ENCODE measurements at places on chromosomes 11 and 22.

- DNase-seq, result no peak
Measured at GRCh38 chr22:36628571-36629065, 74.9 kb downstream of the CACNG2 start.

GRCh38 chr11:61446211-61446651, 16.3 kb downstream of the SDHAF2 start:
- DNase-seq, result peak; percentile 6

GRCh38 chr22:26002456-26002855, 166.8 kb upstream of the SEZ6L start:
- no peak for DNase-seq

DNA sequence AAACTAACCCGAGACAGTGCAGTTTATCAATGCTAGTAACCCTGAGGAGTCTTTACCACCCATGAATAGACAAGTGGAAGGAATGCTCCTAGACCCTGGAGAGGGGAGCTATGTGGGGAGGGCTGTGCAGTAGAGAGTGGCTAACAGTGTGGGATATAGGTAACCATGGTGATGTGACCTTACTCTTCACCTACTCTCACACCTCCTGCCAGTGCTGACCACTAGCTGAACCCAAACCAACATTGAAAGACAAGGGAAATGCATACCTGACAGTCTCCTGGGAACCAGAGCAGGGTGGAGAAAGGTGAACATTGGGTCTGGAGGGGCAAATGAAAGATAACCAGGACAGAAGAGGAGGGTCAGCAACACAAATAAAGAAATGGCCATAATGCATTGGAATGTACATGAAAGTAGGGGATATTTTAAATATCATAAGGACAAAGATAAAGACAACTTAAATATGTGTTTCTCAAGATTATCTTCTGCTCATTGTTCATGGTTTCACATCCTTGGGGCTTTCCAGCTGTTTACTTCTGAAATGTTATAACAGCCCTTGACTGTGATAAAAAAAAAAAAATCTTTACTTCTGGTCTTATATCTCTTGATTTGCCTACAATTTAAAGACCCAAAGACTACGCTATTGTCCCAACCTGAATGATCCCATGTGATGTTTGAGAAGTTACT, 983.3 kb upstream of the TENM4 start:
- DNase-seq, result no peak

GRCh38 chr11:105490333-105490732, 119.5 kb upstream of the GRIA4 start:
- DNase-seq, result no peak

DNA sequence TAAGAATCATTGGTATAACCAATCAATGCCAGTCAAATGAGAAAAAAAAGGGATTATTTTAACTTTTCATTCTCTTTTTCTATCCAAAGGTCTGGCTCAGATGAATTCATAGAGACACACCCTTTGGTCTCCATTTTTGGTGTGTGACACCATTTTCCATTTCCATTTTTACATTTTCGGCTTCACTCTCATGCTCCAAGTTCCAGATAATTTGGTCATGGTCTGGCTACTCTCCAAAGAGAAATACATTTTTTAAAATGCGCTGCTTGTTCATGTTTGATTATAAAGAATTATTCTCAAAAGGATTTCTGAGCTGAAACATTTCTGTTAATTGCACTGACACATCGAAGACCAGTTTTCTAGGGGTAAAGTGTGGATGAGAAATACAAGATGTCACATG, 51.6 kb upstream of the FIBIN start:
- no peak for DNase-seq

DNA sequence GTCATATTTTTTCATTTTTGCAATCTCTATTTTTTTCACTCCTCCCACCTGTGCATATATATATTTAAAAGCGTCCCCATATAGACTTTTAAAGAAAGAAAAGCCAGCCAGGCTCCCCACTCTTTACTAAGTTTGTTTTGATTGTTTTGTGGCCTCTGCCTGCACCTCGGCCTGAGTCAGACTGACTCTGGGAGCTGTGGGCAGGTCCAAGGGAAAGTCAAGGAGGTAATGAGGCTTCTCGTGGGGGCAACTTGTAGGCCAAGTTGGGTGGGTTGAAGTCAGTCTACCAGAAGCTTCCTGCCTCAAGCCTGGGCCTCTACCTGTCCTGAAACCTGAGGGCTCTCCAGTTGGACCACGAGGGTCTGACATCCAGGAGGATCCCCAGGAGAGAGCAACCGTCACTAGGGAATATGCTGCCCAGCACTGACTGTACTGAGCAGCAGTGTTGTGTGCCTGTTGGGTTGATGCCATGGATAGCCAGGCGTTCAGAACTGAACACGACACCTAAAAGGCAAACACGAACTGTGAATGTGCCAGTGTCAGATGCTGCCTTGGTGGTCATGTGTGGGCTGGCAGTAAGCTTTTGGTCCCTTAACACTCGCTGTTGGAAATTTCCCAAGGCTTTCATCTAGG, 58.8 kb downstream of the BMAL1 start:
- DNase-seq, result no peak

- no peak for DNase-seq
Measured at GRCh38 chr11:61893981-61894380, 2.6 kb upstream of the FADS3 start.

- DNase-seq, result no peak
Measured at GRCh38 chr22:24410110-24410856, 17.1 kb upstream of the ADORA2A start.

DNA sequence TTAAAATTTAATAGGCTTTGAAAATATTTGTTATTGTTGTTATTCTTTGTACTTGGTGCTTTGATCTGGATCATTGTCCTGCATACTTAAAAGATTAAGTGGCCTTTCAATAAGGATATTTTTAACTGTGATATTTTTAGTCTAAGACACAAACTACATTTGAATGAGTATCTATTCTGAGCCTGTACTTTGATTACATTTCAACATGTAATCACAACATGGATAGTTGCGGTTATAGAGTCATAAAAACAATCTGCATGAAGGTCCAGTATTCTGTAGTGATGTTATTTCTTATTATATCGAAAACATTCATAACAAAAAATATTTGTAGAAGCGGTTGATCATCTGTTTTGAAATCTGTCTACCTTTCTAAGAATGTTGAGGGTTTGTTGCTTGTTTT, 58.6 kb downstream of the HIPK3 start:
- DNase-seq, result no peak

- no peak for DNase-seq
Measured at GRCh38 chr11:61842528-61842820, 14.4 kb downstream of the FADS2 start.

GRCh38 chr11:26439854-26440253, 107.9 kb downstream of the ANO3 start:
- no peak for DNase-seq

DNA sequence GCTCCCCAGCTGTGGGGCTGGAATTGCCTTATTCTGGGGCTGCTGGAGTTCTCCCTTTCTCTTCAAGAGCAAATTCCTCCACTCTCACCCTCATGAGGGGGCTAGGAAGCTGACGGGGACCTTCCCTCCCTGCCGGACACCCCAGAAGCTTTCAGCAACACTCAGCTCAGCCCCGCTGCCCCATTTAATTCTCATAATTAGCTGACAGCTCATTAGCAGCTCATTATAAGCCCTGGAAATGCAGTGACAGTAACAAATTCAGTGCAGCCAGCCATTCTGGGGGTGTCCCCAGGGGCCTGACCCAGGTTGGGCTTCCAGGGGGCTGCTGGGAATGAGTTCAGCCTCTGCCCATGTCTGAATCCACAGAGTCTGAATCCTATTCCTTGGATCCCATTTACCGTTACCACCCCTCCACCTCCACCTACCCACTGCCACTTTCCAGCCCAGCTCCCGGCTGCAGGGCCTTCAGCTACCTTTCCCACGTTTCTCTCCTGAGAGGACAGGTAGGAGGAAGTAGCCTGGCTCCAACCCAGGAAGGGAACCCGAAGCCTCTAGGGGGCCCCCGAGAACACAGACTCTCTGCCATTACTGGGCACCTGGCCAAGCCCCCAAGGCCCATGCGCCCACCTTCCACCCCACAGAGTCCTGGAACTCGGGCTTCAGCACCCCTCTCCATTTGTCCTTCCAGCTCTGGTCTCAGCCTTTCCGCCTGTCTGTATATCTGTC, 101.7 kb upstream of the LMO1 start:
- no peak for DNase-seq

Measured in stimulated activated CD8-positive, alpha-beta memory T cell treated with anti-CD3 and anti-CD28 coated beads, Interleukin-4, amount 100 ng/mL, for 1 hour (primary cell).